Panc1 (cell line): ENCODE measurements at places on chromosomes 4 and X. TPM values are rescaled to one million over a fixed set of nuclear protein-coding genes. Genes with fewer than 3 reads are reported as not detected.

- DNase-seq = no peak
Measured at GRCh38 chr4:117328333-117328732, 243.0 kb upstream of the TRAM1L1 start.

DNA sequence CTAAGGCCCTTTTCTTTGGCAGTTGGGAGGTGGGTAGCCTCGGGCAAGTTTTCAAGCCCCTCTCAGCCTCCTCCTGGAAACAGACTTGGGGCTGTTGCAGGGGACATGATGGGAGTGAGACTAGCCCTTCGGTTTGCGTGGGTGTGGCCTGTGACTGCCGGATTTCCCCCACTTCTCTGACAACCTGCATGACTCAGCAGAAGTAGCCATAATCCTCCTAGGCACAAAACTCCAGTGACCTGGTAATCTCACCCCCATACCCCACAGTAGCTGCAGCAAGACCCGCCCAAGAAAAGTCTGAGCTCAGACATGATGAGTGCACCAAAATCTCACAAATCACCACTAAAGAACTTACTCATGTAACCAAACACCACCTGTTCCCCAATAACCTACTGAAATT lies 433.7 kb upstream of the AMOT start:
- no peak for DNase-seq

DNA sequence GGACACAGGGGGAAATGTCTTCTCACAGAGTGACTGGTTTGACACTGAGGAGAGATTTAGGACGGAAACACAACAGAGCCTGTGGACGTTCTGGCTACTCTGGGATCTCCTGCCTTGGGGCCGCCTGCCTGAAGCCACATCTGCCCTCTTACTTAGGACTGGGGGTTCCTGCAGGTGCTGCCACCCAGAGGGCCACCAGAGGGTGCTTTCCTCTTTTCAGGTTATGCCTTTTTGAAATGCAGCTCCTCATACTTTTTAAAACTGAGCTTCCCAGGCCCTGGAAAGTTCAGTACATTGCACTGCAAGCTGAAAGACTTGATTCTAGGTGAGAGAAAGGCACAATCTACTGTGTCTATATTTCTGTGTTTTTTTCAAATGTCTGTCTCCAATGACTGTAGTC lies 92.2 kb upstream of the PGRMC2 start:
- no peak for DNase-seq

The INTU gene
- 3.7 TPM for total RNA-seq

The PF4V1 gene
- 0.51 TPM for total RNA-seq
